Thoracic aorta (tissue), 2 donors: ENCODE measurements at places on chromosomes 13 and 19.

GRCh38 chr19:485583-486236, 10.6 kb upstream of the MADCAM1 start:
- H3K4me3 ChIP-seq = no peak overlapping the region
- H3K27me3 ChIP-seq = no peaks in the 10 kb centered on the region
- no peaks in the 10 kb centered on the region for H3K36me3 ChIP-seq
- DNase-seq = no peak
- H3K27ac ChIP-seq = no peak overlapping the region
- no peaks in the 10 kb centered on the region for H3K4me1 ChIP-seq

DNA sequence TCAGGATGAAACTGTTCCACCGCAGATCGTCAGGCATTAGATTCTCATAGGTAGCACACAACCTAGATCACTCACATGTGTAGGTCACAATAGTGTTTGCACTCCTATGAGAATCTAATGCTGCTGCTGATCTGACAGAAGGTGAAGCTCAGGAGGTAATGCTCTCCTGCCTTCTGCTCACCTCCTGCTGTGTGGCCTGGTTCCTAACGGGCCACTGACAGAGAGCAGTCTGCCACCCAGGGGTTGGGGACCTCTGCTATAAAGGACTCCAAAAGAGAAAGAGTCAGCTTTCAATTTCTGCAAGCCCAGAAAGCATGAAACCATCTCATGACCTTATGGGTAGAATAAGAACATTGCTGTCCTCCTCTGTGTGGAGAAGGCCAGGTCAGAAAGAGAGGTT, 43.5 kb upstream of the PCCA start:
- H3K27me3 ChIP-seq = no peaks in the 10 kb centered on the region
- H3K27ac ChIP-seq = no peak overlapping the region
- no peak for DNase-seq
- H3K4me3 ChIP-seq = no peak overlapping the region

- H3K36me3 ChIP-seq = no peaks in the 10 kb centered on the region
- H3K4me3 ChIP-seq = no peak overlapping the region
- H3K4me1 ChIP-seq = no peaks in the 10 kb centered on the region
- no peak for DNase-seq
These were observed 13.4 kb upstream of the GTF2F1 start for GRCh38 chr19:6406401-6406800.

- no peaks in the 10 kb centered on the region for H3K36me3 ChIP-seq
- no peak within 1 kb of the TSS for H3K27ac ChIP-seq
- no peaks in the 10 kb centered on the region for H3K4me1 ChIP-seq
- H3K4me3 ChIP-seq = peak within 1 kb of the TSS; percentile 58
- no peaks in the 10 kb centered on the region for H3K27me3 ChIP-seq
These were observed at the start of gene PEAK3 for GRCh38 chr19:2282062-2282861. Gene PEAK3, minus strand, starts transcription at chr19:2282175. Its CDS starts 1,244 bp downstream, at chr19:2280931.

GRCh38 chr13:111969551-111970135, 97.3 kb upstream of the SOX1 start:
- H3K27ac ChIP-seq = no peak overlapping the region
- no peaks in the 10 kb centered on the region for H3K4me1 ChIP-seq
- H3K36me3 ChIP-seq = no peaks in the 10 kb centered on the region
- no peaks in the 10 kb centered on the region for H3K27me3 ChIP-seq
- DNase-seq = no peak
- no peak overlapping the region for H3K4me3 ChIP-seq

- no peak overlapping the region for H3K27ac ChIP-seq
- peaks cover 6% of the 10 kb centered on the region for H3K4me1 ChIP-seq
- H3K27me3 ChIP-seq = no peaks in the 10 kb centered on the region
- DNase-seq = no peak
- H3K36me3 ChIP-seq = peaks cover 41% of the 10 kb centered on the region
- H3K4me3 ChIP-seq = no peak overlapping the region
These were observed 25.3 kb downstream of the ELAVL1 start for GRCh38 chr19:7980168-7980567.

- peaks cover 5% of the 10 kb centered on the region for H3K36me3 ChIP-seq
- no peak overlapping the region for H3K4me3 ChIP-seq
- H3K27me3 ChIP-seq = no peaks in the 10 kb centered on the region
- no peak for DNase-seq
- peaks cover 8% of the 10 kb centered on the region for H3K4me1 ChIP-seq
These were observed 4.1 kb downstream of the MICOS13 start for GRCh38 chr19:5676105-5676771.

GRCh38 chr19:18208098-18208951, 4.5 kb upstream of the RAB3A start:
- no peak overlapping the region for H3K27ac ChIP-seq
- peaks cover 11% of the 10 kb centered on the region for H3K4me1 ChIP-seq

DNA sequence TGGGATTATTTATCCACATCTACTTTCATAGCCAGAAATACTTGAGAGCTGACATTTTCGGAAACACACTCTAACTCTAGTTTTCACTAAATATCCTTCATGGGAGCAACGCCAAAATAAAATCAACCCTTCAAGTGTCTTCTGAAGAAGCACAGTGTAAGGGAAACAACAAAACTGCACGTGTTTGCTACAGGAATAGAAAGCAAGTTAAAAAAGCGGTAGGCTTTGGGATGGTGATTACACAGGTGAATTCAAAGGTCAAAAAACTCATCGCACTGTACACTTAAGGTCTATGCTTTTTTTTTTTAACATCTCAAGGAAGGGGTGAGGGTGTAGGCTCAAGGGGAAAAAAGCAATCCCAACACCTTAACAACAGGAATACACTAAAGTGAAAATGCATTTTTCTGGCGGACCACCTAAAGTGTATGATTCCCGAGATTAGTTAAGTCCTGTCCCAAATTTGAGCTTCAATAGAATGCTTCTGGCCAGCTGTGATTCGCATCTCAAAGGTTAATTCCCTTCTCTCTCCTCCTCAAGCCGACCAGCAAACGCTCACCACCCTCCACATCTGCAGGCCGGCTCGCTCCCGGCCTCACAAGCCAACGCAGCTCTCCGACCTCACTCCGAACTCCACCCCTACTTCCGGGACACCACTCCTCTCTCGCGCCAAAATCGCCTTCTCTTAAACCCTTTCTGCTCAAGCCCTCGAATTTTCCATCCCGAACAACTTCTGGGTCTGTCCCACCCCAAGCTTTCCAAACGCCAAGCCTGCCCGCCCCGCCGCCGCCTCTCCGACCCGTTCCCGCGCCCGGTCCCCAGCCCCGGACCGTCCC, 1.1 kb downstream of the ARGLU1 start:
- no peak for DNase-seq
- H3K27me3 ChIP-seq = no peaks in the 10 kb centered on the region
- H3K4me3 ChIP-seq = peak overlapping the region; percentile 96
- peaks cover 39% of the 10 kb centered on the region for H3K4me1 ChIP-seq
- no peaks in the 10 kb centered on the region for H3K36me3 ChIP-seq

DNA sequence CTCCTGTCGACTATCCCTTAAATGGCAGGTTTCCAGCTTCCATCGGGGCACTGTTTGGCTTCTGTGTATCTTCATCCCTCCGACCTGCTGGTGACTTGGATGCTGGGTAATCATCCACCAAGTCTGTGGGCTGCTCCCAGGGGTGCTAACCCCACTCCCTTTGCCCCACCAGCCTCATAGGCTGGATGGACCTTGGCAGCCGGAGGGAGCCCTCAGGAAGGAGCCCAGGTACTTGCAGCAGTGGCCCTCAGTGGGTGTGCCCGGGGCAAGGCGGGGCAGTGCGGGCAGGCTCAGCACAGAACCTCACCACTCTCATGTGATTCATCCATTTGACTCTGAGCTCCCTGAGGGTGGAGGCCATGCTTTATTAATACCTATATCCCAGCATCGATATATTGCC, 27.4 kb upstream of the TUBGCP3 start:
- no peaks in the 10 kb centered on the region for H3K36me3 ChIP-seq
- no peak for DNase-seq
- no peak overlapping the region for H3K4me3 ChIP-seq
- no peaks in the 10 kb centered on the region for H3K27me3 ChIP-seq
- no peaks in the 10 kb centered on the region for H3K4me1 ChIP-seq

DNA sequence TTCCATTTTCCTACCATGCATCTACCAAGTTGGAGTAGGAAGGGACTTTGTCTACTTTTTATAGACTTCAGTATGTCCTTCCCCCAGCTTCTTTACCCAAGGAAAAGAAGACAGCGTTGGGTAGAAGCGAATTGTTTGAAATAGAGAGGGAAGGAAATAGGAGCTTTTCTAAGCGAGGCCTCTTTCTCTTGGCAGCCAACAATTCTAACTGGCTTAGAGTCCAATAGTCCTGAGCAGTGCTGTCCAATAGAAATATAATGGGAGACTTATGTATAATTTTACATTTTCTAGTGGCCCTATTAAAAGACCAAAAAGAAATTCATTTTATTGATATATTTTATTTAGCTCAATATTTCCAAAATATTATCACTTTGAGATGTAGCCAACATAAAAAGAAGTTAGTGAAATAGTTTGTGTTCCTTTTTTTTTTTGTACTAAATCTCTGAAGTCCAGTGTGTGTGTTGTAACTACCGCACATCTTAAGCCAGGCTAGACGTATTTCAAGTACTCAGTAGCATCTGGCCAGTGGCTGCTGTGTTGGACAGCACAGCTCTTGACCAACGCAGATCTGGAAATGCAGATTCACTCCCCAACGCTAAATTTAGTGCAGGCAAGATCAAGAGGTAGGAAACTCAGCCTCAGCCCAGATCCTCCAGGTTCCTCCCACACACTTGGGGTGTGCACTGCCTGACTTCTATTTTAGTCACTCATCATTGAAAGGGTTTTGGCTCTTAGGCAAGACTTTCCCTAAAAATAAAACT, 179.2 kb downstream of the SHISA2 start:
- H3K27me3 ChIP-seq = no peaks in the 10 kb centered on the region
- no peak overlapping the region for H3K4me3 ChIP-seq
- DNase-seq = no peak
- no peaks in the 10 kb centered on the region for H3K36me3 ChIP-seq

- no peaks in the 10 kb centered on the region for H3K4me1 ChIP-seq
- H3K27ac ChIP-seq = no peak overlapping the region
- no peaks in the 10 kb centered on the region for H3K27me3 ChIP-seq
- DNase-seq = no peak
- no peaks in the 10 kb centered on the region for H3K36me3 ChIP-seq
These were observed 19.5 kb upstream of the IFT88 start for GRCh38 chr13:20547479-20547908.

GRCh38 chr19:40808021-40808325, 9.0 kb downstream of the EGLN2 start:
- H3K36me3 ChIP-seq = peaks cover 15% of the 10 kb centered on the region
- H3K27ac ChIP-seq = peak overlapping the region; percentile 24
- H3K27me3 ChIP-seq = no peaks in the 10 kb centered on the region
- no peak overlapping the region for H3K4me3 ChIP-seq
- no peak for DNase-seq

- H3K36me3 ChIP-seq = no peaks in the 10 kb centered on the region
- H3K4me3 ChIP-seq = no peak overlapping the region
- no peak for DNase-seq
These were observed 1.4 kb downstream of the FFAR2 start for GRCh38 chr19:35449359-35450043.

GRCh38 chr19:8045872-8046568, 6.5 kb upstream of the CCL25 start:
- H3K4me3 ChIP-seq = no peak overlapping the region
- H3K4me1 ChIP-seq = no peaks in the 10 kb centered on the region
- no peak overlapping the region for H3K27ac ChIP-seq
- DNase-seq = no peak

GRCh38 chr13:26590379-26590778, 32.9 kb downstream of the WASF3 start:
- no peak overlapping the region for H3K27ac ChIP-seq
- DNase-seq = no peak
- peaks cover 4% of the 10 kb centered on the region for H3K4me1 ChIP-seq
- H3K27me3 ChIP-seq = no peaks in the 10 kb centered on the region

DNA sequence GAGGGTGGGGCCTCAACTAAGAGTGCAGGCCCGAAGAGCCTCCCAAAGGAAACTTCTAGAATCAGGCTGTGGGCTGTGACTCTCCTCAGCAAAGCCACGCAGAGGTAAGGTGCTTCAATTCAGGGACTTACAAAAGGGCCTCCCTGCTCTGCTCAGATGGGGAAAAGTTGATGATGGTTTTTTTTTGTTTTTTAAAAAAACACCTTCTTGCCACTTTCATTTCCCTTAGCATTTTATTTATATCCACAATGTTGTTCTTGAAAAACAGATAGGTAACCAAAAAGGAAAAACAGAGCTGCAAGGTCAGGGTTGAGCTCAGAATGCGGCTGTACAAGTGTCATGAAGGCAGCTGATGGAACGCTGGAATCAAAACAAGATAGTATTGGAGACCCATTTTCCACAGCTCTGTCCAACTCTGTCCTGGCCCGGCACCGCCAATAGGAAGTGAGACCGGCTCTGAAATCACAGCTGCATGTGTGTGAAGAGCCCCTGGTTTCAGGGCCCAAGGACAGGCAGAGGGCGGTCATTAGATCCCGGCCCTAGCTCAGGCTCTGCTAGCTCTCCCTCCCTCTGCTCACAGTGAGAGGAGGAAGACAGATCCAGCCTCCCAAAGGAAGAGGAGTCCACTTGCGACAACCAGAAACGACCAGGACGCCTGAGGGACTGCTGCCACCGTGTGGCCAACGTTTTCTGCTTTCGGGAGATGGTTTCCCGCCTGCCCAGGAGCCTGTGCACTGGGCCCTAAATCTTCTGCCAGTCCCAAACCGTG, 58.3 kb downstream of the KLF2 start:
- DNase-seq = peak; percentile 55
- peaks cover 11% of the 10 kb centered on the region for H3K36me3 ChIP-seq
- H3K27ac ChIP-seq = peak overlapping the region; percentile 97

GRCh38 chr19:7928741-7929701, 3.1 kb upstream of the CTXN1 start:
- no peak for DNase-seq

- DNase-seq = no peak
- H3K4me3 ChIP-seq = no peak overlapping the region
- H3K36me3 ChIP-seq = no peaks in the 10 kb centered on the region
- H3K4me1 ChIP-seq = no peaks in the 10 kb centered on the region
- H3K27me3 ChIP-seq = no peaks in the 10 kb centered on the region
These were observed 10.7 kb upstream of the SUPT20H start for GRCh38 chr13:37070145-37070695.

DNA sequence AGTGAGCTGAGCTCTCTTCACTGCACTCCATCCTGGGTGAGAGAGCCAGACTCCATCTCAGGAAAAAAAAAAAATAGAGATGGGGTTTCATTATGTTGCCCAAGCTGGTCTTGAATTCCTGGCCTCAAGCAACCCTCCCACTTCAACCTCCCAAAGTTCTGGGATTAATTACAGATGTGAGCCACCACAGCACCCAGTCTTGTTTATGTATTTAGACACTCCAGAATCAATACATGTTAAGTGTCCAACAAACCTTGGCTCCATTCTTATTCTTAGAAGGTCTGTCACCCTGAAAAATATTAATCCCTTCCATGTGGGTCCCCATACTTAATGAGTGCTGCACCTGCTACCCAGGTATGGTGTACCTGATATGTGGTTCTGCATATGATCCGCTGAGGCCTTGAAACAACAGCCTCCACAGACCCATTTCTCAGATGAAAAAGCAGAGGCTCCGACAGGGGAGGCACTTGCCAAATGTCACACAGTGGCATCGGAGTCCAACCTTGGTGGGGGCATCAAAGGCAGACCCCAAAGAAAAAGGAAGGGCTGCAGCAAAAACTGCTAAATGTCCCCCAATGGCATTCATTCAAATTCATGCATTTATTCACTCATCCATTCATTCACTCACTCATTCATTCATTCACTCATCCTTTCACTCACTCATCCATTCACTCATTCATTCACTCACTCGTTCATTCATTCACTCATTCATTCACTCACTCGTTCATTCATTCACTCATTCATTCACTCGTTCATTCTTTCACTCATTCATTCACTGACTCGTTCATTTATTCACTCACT, 16.7 kb downstream of the TICAM1 start:
- H3K36me3 ChIP-seq = peaks cover 21% of the 10 kb centered on the region
- peak overlapping the region; percentile 54 for H3K4me3 ChIP-seq
- peaks cover 17% of the 10 kb centered on the region for H3K4me1 ChIP-seq
- H3K27me3 ChIP-seq = no peaks in the 10 kb centered on the region
- no peak for DNase-seq

GRCh38 chr13:73849292-73849691, 284.9 kb downstream of the KLF12 start:
- H3K4me3 ChIP-seq = no peak overlapping the region
- H3K27ac ChIP-seq = no peak overlapping the region
- DNase-seq = no peak
- H3K4me1 ChIP-seq = peaks cover 3% of the 10 kb centered on the region
